Renal pelvis (tissue), 12 donors: ENCODE measurements at places on chromosomes 12 and 14. TPM values are rescaled to one million over a fixed set of nuclear protein-coding genes. Genes with fewer than 3 reads are reported as not detected.

The P2RX2 gene
- polyA plus RNA-seq: 1.6 TPM

The SIX1 gene
- 8.4 TPM for polyA plus RNA-seq

The TAS2R30 gene
- 0.16 TPM for polyA plus RNA-seq

The USP5 gene
- polyA plus RNA-seq: 70.2 TPM

The IPO4 gene
- 39.6 TPM for polyA plus RNA-seq

The TAS2R8 gene
- polyA plus RNA-seq: not detected

The SCARB1 gene
- 24.8 TPM for polyA plus RNA-seq

The BIN2 gene
- 2.6 TPM for polyA plus RNA-seq

The NEMF gene
- polyA plus RNA-seq: 77.5 TPM

The ADAM20 gene
- polyA plus RNA-seq: 0.30 TPM

The SAMD15 gene
- polyA plus RNA-seq: 8.3 TPM

The AJUBA gene
- polyA plus RNA-seq: 103 TPM

The ADGRD1 gene
- polyA plus RNA-seq: 10.3 TPM

The FERMT2 gene
- 160 TPM for polyA plus RNA-seq

The NANOG gene
- 1.3 TPM for polyA plus RNA-seq

The GDF3 gene
- not detected for polyA plus RNA-seq

The BATF gene
- polyA plus RNA-seq: 0.68 TPM

The CAND1 gene
- 215 TPM for polyA plus RNA-seq

The STAB2 gene
- 1.9 TPM for polyA plus RNA-seq

The PRH2 gene
- polyA plus RNA-seq: 0.37 TPM

The SLC6A12 gene
- 15.3 TPM for polyA plus RNA-seq

The RPL10L gene
- not detected for polyA plus RNA-seq

The JAG2 gene
- polyA plus RNA-seq: 11.4 TPM

The PABPN1 gene
- 269 TPM for polyA plus RNA-seq

The TUBA1C gene
- polyA plus RNA-seq: 152 TPM

The MEG3 gene
- 222 TPM for polyA plus RNA-seq

The TIGAR gene
- 5.7 TPM for polyA plus RNA-seq

The TAS2R46 gene
- not detected for polyA plus RNA-seq

The KCNA1 gene
- polyA plus RNA-seq: 0.16 TPM

The ENDOU gene
- 0.46 TPM for polyA plus RNA-seq

The OAS2 gene
- polyA plus RNA-seq: 6.0 TPM

The NPFF gene
- polyA plus RNA-seq: 1.1 TPM

The P2RX7 gene
- 1.2 TPM for polyA plus RNA-seq

The NR2C1 gene
- 62.1 TPM for polyA plus RNA-seq

The EGLN3 gene
- polyA plus RNA-seq: 17.9 TPM

The CYP27B1 gene
- polyA plus RNA-seq: 2.4 TPM

The ARHGEF25 gene
- 24.9 TPM for polyA plus RNA-seq

The NELL2 gene
- 16.4 TPM for polyA plus RNA-seq

The IL22 gene
- polyA plus RNA-seq: not detected

The RTL1 gene
- polyA plus RNA-seq: 0.10 TPM

The MGAT4C gene
- 2.2 TPM for polyA plus RNA-seq

The PROX2 gene
- 0.63 TPM for polyA plus RNA-seq

The NKX2-8 gene
- not detected for polyA plus RNA-seq

The COCH gene
- polyA plus RNA-seq: 4.5 TPM

The CMTM5 gene
- 2.6 TPM for polyA plus RNA-seq

The DNAH10 gene
- polyA plus RNA-seq: 7.5 TPM

The DPPA3 gene
- polyA plus RNA-seq: not detected

The GLT1D1 gene
- polyA plus RNA-seq: 1.7 TPM

The ATG101 gene
- 30.1 TPM for polyA plus RNA-seq

The CCNB1IP1 gene
- polyA plus RNA-seq: 105 TPM

The TEX52 gene
- polyA plus RNA-seq: 3.9 TPM

The CERS5 gene
- polyA plus RNA-seq: 92.7 TPM
